ENCODE measurements at places on chromosomes 13 and 19.

DNA sequence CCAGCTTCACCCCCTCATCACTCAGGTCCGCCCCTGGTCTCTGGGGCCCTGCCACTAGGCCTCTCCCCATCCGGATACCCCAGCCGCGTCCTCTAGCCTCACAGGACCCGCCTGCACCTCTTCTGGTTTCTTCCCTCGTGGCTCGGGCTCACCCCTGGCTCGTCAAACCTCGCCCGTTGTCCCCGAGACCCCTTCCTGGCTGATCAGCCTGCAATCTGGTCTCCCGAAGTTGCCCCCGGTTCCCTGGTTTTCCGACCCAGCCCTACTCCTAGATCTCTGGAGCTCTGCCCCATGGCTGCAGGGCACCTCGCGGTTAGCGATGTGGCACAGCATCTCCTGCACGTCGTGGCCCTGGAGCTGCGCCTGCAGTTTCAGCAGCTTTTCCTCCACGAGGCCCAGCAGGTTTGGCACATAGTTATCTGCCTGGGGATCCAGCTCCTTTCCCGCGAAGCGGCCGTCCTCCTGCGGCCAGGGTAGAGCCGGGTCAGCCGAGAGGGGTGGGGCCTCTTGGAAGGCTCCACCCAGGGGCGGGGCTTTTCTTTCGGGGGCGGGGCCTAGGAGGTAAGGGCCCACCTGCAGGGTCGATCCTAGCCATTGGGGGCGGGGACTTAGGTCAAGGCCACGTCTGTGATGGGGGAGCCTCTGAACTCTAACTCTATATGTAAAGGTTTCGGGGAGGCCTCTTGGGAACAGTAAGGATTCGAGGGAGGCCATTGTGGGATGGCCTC lies 2.4 kb upstream of the RGL3 start:
- peak; percentile 44 for DNase-seq

GRCh38 chr13:29886446-29886845 lies 36.0 kb upstream of the UBL3 start:
- peak; percentile 11 for DNase-seq

DNA sequence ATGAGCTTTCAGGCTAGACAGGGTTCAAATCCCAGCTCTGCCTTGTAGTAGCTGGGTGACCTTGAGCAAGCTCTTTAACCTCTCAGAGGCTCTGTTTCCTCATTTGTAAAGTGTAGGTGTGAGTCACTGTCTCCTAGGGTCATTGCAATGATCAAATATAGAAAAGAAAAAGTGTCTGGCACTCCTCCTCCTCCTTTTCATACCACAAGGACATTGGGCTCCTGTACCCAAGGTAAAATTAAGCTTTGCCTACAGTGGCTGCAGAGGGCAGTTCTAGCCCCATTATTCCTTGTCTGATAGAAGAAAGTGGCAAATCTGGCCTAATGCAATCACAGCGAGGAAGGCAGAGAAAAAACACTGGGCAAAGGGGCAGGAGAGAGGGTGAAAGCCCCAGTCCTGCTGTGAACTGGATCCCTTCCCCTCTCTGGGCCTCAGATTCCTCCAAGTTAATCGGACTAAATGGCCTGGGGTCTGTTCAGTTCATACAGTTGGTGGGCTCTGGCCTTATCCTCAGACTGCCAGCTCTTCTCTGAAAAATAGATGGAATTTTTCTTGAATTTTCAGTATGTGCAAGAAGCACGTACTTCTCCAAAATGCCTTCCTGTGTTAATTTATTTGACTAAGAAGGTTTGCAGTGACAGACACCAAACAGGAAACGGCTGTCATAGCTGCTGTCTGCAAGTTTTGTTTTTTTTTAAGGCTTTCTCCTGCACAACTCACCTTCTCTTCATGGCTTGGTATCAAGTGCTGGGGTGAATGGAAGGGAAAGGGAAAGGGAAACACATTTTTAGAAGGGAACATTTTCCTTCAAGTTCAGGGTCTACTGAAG lies 35.3 kb downstream of the RGCC start:
- no peak for DNase-seq

DNA sequence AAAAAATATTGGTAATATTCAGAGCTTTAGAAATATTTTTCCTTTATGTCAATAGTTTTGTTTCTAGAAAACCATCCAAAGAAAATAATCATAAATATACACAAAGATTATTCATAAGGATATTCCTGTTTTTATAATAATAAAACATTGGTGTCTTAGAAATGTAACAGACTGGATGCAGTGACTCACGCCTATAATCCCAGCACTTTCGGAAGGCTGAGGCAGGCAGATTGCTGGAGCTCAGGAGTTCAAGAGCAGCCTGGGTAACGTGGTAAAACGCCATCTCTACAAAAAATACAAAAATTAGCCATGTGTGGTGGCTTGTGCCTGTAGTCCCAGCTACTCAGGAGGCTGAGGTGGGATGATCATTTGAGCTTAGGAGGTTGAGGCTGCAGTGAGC lies 106.8 kb downstream of the DHRS12 start:
- DNase-seq = no peak

GRCh38 chr13:50370303-50370950 lies 355.2 kb downstream of the KCNRG start:
- DNase-seq = no peak
